ENCODE measurements at places on chromosomes 6 and 20.

DNA sequence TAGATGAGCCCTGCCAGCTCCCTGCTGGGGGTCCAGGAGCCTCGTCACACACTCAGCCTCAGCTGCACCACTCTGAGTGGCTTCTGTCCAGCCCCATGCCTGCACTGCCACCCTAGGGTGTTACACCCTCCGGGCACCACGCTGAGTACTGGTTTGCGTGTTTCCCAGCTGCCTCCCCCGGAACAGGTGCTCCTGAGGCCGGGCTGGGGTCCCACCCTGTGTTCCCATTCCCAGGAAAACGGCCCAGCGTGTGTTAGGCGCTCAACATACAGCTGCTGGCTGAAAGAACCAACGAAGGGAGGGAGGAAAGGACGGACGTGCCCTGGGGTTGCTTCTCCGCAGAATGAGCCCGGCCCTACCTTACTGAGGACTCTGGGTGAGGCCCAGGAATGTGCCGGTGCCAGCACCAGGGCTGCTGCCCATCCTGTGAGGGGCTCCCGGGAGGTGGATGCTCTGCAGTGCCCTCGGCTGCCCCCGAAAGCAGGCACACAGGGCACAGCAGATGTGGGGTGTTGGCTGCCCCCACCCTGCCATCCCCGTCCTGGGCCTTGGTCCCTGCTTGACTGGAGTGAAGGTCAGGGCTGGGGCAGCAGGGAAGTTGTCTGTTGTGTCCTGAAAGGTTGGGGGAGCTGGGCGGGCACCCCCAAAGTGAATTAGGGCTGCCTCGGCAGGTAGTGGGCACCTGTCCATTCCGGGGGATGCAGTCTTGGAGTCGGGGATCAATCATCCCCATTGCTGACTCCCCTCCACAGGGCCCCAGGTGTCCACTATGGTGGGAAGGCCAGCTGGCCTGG, 16.3 kb downstream of the LAMA5 start:
- DNase-seq = no peak

DNA sequence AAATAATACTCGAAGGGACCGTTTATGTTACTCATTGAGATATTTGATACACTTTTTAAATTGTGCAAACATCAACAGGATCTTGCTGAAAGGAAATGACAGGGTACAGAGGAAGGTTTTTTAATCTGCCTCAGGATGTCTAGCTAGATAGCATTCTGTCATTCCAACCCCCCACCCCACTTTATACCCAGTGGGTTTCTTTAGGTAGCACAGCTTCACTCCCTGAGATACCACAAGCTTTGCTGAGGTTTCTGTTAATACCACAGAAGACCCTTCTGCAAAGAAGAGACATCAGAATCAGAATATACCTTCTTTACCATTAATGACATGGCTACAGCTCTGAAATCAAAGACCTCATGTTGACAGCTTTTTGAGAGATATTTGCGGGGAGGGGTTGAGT, 1.3 kb downstream of the PHACTR2 start:
- peak; percentile 48 for DNase-seq

DNA sequence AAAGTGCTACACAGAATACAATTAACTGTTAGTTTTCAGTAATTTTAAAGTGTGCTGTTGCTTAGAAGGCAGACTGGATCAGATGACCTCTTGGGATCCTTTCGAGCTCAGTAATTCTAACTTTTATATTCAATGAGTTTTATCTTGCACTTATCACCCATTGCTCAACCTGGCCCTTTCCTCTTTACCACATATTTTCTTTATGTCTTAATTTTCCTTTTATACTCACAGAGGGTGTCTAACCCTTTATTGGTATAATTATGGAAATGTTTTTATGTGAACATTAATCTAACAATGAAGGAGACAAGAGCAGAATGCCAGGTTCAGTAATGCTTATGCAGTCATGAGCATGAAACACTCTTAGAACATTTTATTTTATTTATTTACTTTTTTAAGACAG, 39.7 kb upstream of the CARMIL1 start:
- no peak for DNase-seq

- no peak for DNase-seq
Measured at GRCh38 chr6:13216236-13217014, 111.9 kb downstream of the TBC1D7 start.

DNA sequence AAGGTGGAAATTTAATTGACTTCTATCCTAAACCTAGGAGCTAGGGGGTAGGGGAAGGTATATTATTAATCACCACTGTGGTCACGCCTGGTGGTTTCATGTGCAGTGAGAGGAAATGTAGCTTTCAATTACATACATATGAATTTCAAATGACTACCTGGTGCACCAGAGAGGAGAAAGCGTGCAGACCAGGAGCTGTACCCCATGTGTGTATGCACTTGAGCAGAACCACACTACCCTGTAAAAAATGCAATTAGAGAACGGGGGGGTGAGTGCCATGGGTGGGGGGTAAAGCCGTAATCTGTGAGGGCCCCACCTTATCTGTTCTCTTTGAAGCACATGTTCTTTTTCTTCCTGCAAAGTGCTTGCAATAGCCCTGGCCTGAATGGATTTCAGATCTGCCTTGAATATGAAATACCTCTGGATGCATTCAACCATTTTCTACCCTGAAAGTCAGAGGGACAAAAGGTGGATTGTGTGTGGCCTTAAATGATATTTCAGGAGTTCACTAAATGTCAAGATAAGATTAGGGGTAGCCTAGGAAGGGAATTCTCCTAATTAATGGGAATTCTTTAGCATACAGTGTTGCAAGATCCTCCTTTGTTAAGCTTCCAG, 30.9 kb upstream of the EDN3 start:
- DNase-seq = no peak

DNA sequence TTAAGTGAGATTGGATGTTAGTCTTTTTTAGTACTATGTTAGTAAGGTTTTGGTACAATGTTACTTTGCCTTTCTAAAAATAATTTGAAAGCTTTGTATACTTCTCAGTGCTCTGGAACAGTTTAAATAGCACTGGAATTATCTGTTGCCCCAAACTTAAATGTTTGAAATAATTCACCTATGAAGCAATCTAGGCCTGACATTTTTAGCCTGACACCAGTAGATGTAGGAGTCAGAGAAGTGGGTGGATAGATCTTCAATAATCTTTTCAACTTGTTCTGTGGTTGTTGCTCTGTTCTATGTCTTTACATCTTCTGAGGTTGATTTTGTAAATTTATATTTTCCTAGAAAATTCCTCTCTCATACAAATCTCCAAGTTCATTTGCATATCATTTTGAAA, 103.1 kb upstream of the ADGRF1 start:
- DNase-seq = no peak

- DNase-seq = no peak
Measured at GRCh38 chr20:61978491-61978890, 87.2 kb downstream of the TAF4 start.

DNA sequence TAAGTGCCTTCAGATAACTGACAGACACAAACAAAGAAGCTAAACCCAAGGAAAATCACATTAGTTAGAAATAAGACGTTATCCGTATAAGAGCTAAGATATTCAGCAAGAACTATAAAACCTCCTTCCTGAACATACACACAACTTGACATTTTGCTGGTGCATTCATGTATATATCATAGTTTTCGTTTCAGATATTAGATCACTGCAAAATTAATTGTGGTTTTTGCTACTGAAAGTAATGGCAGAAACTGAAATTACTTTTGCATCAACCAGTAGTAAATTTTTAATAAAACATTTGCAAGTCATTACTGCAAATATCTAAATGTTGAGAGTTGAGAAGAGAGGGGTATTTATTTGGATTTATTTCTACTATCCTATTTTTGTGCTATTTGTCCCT, 26.1 kb upstream of the KCNQ5 start:
- no peak for DNase-seq

- DNase-seq = peak; percentile 66
Measured at GRCh38 chr6:9250852-9251251, 815.5 kb upstream of the SLC35B3 start.

DNA sequence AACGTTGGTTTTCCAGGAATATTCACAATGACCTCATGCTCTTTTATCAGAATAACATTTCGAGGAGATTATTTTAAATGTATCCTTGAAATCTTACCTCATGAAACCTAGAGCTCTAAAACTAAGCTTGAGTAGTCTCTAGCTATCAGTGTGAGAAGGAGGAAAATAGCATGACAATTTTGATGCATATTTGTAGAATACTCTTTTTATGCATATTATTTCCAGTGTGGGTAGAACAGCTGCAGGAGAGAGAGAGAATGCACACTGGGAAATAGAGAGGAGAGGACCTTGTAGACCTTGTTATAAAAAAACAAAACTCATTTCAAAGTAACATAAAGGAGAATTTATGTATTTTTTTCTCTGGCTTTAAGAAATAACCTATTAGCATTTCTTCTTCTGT, 71.1 kb upstream of the VGLL2 start:
- no peak for DNase-seq

DNA sequence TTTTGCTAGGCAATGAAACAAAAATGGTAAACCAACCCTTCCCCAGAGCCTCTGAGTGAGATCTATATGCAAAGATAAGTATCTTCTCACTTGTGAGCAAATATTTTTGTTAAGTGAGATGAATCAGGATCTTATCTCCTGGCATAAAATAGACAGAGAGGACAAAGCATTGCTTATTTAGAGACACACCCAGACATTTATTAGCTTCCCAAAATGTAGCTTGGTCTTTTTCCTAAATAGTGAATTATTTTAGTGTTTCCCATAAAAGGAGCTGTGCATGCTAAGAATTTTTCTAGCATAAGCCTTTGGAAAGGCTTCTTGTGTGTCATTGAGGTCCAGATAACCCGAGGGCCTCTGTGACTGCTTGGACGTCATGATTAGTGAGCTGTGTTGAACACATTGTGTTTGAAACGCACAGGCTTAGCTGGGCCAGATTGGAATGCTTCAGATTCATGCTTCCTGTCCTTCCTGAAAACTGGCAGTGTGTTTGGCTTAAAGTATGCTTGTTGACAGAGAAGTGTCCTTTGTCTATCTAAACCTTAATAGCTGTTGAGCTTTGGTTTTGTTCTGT, 16.5 kb downstream of the MTHFD1L start:
- DNase-seq = peak; percentile 76

- DNase-seq = peak; percentile 63
Measured at GRCh38 chr6:3844097-3844463, 5.1 kb upstream of the FAM50B start.

DNA sequence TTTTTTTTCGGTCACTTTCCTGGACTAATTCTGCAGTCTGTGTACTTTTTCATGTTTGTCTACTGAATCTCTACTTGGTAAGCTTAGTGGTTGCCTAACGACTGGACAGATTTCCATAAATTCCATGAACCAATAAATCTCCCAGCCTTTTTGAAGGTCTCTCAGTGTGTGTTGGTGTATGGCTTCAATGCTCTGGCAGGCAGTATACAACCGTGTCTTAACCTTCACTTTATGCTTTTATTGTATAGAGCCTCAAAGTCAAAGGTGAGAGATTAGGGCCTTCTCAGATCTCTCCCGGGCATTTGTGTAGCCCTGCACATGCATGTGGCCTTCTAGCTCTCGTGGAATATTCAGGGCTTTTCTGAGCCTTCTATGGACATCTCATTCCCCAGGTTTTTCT, 14.3 kb upstream of the CMTR1 start:
- DNase-seq = no peak

GRCh38 chr20:57622579-57623381, 2.6 kb upstream of the ZBP1 start:
- peak; percentile 92 for DNase-seq

DNA sequence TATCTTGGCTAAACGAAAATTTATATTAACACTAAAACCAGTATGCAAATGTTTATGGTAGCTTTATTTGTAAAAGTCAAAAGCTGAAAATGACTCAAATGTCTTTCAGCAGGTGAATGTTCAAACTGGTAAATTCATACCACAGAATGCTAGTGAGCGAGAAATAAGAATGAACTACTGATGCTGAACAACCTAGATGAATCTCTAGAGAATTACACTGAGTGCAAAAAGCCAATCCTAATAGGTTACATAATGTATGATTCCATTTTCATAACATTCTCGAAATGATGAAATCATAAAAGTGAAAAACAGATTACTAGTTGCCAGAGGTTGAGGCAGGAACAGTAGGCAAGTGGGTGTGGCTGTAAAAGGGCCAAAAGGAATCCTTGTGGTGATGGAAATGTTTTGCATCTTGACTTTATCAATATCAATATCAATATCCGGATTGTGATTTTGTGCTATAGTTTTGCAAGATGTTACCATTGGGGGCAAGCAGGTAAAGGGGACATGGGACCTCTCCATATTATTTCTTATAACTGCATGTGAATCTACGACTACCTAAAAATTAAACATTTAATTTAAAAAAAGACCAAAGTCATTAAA, 26.1 kb downstream of the ZNF311 start:
- no peak for DNase-seq

GRCh38 chr6:46211917-46212316, 41.1 kb upstream of the ENPP5 start:
- no peak for DNase-seq

DNA sequence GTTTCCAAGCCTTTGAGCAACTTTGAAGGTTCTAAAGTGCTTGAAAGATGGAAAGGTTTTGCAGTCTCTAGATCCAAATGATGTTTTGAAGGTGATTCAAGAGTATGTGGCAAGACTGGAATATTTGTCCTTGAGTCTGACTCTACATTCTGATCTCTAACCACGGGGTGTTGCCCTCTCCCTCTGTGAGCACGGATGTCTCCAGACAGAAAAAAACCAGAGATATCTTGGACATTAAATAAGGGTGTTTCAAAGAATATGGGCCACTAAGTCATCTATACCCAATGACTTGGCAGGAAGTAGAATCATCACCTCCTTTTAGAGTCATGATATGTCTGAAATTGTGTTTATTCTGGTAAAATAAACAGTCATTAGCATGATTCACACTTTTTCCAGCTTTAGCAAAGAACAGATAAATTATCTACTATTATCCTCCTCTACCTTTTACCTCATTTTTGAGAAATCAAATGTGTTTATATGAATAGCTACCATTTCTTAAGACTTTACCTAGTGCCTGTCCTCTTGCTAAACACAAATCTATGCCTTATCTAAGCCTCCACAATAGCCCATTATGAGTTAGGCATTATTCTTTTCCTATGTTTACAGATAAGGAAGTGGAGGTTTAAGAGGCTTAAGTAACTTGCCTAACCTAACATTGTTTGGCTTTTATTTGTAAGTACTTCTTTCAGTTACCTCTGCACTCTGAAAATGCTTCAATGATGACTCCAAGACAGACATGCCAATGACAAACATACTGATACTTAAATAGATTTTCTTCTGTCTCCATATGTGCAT, 384.4 kb downstream of the BMP2 start:
- DNase-seq = peak; percentile 83

GRCh38 chr20:62362590-62362940, 4.5 kb downstream of the LAMA5 start:
- no peak for DNase-seq

- peak; percentile 99 for DNase-seq
Measured at GRCh38 chr6:158219228-158219627, 51.1 kb downstream of the GTF2H5 start.

GRCh38 chr6:89818977-89819335, 638 bp downstream of the MDN1 start:
- peak; percentile 61 for DNase-seq

All from bronchial epithelial cell (primary cell).